ENCODE measurements at places on chromosomes 5 and 9.

- no peak for DNase-seq
Observed at GRCh38 chr5:167861129-167861927, 430.1 kb upstream of the WWC1 start.

GRCh38 chr9:26325444-26325829 is 567.2 kb downstream of the CAAP1 start:
- no peak for DNase-seq

DNA sequence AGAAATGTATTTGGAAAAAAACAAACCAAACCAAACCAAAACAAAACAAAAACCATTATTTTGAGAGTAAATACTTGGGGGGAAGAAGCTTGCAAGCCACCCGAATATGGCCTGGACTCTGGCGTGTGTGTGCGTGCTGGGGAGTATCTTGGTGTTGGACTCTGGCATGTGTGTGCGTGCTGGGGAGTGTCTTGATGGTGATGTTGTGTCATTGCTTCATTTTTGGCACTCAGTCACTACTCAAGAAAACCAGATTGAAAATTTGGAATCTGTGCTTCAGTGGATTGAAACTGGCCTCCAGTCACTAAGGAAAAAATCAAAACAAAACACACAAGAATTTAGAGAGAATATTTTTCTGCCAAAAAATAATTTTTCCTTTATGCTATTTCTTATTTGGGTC is 76.1 kb downstream of the ARRDC3 start:
- DNase-seq: no peak

- no peak for DNase-seq
Observed at GRCh38 chr5:31492869-31493268, 39.0 kb downstream of the DROSHA start.

DNA sequence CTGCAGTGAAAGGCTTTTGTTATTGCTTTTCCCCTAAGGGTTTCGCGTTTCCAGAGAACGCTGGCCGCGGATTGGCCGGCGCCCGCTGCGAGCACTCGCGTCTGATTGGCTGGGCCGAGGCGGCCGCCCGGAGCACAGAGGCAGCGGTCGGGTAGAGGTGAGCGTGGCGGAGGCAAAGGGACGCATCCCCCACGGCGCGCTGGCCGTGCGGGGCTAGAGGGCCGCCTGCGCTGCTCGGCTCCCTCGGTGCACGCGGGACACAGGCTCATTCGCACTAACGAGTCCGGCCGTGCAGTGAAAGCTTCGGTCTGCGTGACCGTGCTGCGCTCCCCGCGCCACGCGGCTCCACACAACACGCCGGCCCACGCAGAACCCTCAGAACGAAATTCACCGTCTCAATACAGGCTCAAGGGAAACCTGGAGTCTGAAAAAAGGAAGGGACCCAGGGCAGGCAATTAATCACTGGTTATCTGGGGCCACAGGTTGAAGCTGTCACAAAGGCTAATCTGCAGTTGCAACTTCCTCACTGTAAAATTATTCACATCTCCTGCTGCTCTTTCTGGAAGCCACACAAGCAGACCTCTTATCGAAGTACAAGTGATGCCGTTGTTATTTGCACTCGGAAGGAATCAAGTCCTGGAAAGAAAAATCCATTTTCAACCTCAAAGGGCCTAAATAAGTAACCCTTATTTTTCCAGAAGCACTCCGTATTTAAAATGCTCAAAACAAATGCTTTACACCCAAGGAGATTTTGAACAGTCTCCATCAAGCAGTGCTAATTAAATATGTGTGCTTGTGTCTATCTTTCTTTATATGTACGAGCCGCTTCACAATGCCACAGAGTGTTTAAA is 94.6 kb downstream of the ZNF608 start:
- DNase-seq: no peak

DNA sequence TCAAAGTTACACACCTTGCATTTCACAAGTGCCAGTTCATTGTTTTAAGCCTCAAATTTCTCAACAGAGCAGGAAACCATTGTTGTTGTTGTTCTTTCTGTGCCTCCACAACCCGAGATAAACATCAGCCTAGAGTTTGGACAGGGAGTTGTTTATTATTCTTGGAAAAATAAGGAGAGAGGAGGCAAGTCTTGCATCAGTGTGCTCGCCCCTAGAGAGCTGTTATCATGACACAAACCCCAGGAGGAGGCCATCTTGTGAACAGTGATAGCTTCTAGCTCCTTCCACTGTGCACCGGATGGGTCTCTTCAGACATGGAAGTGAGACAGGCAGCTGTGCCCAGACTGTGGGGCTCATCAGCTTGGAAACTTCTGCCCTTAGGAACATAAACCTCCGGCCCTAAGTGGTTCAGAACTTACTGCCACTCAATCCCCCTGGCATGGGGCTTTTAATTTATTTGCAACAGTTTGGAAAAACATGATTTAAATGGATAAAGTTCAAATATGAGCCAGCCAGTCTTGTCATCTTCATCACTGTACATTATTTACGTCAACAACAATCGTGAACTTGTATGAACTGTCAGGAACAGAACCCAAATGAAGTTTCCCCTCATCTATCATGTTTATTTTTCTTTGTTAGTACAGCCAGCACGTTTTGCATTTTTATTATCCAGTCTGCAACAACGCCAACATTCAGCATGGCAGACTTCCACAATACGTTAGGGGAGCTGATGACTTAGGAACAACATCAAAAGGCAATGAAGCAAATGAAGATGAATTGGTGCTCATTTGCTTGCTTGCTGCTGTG is 181.7 kb upstream of the S1PR3 start:
- DNase-seq: no peak

- DNase-seq: no peak
Observed at GRCh38 chr9:14245901-14246525, 67.9 kb downstream of the NFIB start.
